Bronchial epithelial cell (primary cell): ENCODE measurements at places on chromosomes 4 and X. TPM values are rescaled to one million over a fixed set of nuclear protein-coding genes. Genes with fewer than 3 reads are reported as not detected.

DNA sequence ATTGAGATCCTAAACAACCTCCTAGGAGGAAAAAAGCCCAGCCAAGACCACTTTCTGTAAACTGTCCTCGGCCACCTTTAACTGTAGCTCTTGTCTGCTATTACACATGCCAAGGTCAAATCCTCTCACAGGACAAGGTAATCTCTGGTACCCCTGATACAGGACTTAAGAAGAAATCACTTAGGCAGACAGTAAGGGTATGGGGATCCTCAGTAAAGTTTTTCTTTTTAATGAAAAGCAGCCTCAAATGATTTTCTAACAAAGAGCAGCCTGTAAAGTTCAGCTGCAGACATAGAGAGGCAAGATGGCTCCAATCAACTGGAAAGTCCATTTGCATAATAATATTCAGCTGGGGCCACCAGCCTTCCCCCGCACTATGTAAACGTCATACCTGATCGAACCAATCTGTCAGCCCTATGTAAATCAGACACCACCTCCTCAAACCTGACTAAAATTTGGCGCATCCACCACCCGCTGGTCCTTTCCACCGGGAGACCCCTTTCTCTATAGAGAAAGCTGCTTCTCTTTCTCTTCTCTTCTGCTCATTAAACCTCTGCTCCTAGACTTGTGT, 14.6 kb upstream of the MPP1 start:
- no peak for DNase-seq

Gene MRFAP1
- 69.5 and 127 TPM in 2 replicates for total RNA-seq

Gene TEX13C
- not detected in 2 replicates for total RNA-seq

- DNase-seq = no peak
Measured at GRCh38 chrX:106208154-106208553, 40.0 kb downstream of the PWWP3B start.

Gene GAK
- 52.9 and 77.1 TPM in 2 replicates for total RNA-seq

DNA sequence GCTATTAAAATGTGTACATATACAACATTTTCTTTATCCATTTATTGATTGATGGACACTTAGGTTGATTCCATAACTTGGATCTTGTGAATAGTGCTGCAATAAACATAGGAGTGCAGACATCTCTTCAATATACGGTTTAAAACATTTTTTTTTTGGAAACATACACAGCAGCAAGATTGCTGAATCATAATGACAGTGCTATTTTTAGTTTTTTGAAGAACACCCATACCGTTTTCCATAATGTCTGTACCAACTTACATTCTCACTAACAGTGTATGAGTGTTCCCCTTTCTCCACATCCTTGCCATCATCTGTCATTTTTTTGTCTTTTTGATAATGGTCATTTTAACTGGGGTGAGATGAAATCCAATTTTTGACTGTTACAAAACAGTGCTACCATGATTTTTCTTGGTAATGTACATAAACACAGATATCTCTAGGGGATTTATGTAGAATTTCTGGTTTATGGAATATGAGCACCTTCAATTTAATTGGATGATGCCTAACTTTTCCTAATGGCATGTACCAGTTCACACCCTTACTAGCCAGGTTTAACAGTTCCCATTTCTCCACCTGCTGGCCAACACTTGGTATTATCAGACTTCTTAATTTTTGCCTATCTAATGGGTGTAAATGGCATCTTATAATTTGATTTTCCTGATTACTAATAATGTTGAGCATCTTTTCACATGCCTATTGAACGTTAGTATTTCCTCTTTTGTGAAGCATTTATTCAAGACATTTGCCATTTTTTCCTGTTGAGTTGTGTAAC, 21.0 kb upstream of the TMSB15B start:
- peak; percentile 45 for DNase-seq

DNA sequence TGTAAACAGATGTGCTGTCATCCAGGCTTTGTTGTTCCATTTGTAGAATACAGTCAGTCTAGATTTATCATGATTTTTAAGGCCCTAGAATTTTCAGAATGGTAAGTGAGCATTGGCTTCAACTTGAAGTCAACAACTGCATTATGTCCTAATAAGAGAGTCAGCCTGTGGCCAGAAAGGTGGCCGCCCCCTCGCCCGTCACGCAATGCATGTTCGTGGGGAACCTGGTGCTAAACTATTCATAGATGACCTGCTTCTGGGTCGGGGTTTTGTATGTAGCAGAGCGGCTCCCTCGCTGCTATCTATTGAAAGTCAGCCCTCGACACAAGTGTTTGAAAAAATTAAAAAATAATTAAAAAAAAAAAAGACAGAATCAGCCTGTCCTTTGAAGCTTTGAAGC, 24.7 kb downstream of the USP53 start:
- DNase-seq = no peak

GRCh38 chr4:128513664-128514484, 226.3 kb upstream of the PGRMC2 start:
- DNase-seq = no peak

GRCh38 chrX:105880491-105880890, 58.2 kb downstream of the NRK start:
- DNase-seq = no peak
